ENCODE measurements at places on chromosomes 3 and 15. TPM values are rescaled to one million over a fixed set of nuclear protein-coding genes. Genes with fewer than 3 reads are reported as not detected.

GRCh38 chr15:94145046-94145445 lies 86.3 kb upstream of the MCTP2 start:
- DNase-seq = no peak

Gene ITGA11
- total RNA-seq = 4.7 TPM

Gene PCNP
- total RNA-seq = 104 TPM

Gene C3orf22
- not detected for total RNA-seq

Measured in spleen (tissue), 13 donors.